ENCODE measurements at places on chromosomes 4 and X.
A peak's percentile ranks its signal among the peaks of the same experiment; 100 is the strongest.

DNA sequence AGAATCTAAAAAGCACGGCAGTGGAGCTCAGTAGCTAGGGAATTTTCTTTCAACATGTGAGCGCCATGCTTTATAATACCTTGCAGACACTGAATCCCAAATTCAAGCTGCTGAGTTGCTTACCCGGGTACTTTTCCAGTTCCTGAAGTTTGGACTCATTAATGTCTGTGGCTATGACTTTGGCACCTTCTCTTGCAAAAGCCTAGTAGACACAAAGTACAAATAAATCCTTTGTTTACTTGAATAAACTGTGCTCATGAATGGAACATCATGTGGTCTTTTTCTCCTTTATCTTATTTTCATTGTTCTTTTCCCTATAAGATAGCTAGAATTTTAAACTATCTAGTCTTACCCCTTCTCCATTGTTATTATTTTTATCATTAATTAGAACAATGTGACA is 4.6 kb downstream of the BDH2 start:
- no peak for DNase-seq

- DNase-seq = no peak
Observed at GRCh38 chr4:103306870-103307375, 108.8 kb upstream of the CENPE start.

GRCh38 chr4:71857713-71858451 is 74.0 kb upstream of the GC start:
- DNase-seq = no peak

- DNase-seq = no peak
Observed at GRCh38 chr4:3221996-3222395, 27.0 kb upstream of the MSANTD1 start.

DNA sequence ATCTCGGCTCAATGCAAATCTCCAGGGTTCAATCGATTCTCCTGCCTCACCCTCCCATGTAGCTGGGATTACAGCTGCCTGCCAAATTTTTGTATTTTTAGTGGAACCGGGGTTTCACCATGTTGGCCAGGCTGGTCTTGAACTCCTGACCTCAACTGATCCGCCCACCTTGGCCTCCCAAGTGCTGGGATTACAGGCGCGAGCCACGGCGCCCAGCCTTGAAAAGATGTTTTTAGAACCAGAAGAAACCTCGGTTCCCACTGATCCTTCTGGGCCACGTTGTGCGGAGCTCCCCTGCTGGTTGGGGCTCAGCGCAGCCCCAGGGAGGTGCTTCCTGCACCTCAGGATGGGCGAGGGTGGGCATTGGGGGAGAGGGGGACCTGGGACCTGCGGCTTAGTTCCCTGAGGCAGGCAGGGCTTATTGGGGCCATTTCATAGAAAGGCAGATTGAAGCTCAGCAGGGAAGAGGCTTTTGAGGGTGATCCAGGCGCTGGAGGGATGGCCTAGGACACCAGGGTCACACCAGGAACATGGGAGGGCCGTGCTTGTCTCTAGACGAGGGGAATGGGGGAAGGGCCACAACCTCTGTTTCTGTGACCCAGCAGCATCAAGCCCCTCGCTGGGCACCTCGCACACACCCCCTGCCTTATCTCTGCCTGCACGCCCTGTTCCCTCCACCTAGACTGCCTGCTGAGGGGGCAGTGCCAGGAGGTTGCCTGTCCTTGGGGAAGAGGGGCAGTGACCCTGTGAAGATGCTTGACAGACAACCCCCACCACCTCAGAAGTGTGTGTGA is 6.3 kb upstream of the ADD1 start:
- DNase-seq = no peak

DNA sequence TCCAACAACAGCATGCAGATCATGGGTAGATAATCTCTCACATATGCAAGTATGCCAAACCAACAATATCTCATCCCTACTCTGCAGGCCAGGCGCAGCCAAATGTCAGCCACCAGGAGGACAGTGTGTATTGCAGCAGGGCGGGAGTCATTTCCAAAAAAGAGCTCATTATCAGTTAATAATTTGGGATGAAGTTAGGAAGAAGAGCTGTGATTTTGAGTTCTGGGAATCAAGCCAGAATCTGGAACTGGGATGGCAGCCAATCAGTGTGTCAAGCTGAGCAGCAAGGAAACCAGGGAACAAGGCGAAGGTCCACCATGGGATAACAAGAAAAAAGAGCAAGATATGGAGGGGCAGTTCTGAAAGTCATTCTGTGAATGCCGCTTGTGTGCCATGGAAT is 88.2 kb upstream of the CAMK2D start:
- peak; percentile 71 for DNase-seq

Measured in fibroblast of skin of right quadriceps (primary cell).